Activated CD4-positive, alpha-beta memory T cell treated with anti-CD3 and anti-CD28 coated beads for 36 hours (primary cell): ENCODE measurements at places on chromosomes 4 and X.

DNA sequence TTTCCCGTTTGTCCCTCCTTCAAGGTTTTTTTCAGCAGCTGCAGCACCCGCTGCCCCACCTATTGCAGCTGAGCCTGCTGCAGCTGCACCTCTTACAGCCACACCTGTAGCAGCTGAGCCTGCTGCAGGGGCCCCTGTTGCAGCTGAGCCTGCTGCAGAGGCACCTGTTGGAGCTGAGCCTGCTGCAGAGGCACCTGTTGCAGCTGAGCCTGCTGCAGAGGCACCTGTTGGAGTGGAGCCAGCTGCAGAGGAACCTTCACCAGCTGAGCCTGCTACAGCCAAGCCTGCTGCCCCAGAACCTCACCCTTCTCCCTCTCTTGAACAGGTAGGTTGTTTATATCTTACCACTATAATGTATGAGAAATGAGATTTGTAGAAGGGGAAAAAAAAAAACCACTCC, 4.5 kb downstream of the PRR27 start:
- no peak for DNase-seq

- no peak for DNase-seq
These were observed 1.2 kb downstream of the CYBB start for GRCh38 chrX:37781081-37781480.

DNA sequence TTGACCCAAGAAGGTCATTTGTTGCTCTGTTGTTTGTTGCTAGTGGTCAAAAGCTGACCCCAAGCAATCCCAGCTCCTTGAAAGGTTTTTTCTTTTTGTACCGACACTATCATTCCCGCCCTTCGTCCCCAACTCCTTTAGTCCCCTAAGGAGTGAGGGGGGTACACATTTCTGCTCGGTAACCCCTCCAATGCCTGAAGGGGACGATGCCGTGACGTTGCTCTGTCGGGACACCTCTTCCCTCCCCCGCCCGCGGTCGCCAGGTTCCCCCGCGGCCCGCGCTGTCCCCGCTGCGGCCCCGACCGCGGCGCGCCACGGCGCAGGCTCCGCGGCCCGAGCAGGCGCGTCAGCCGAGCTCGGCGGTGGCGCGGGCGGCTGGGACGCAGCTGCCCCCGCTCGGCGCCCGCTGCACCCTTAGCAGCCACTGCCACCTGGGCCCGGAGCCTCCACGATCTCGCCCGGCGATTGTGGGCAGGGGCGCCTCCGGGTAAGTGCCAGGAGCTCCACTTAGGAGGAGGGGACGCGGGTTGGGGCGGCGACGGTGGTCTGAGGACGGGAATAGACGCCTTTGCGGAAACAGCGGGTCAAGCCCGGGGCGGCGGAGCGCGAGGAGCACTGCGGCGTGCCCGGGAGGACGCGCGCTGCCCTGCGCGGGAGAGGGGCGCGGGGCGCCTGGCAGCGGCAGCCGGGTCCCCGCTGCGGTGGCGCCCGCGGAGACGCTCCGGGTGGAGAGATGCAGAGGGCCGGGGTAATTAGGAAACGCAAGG, at the start of gene GLRB:
Gene GLRB, plus strand, starts transcription at position 340 of the 767 bp plus-strand sequence. CDS start 1,875 bp downstream, outside the sequence.
- no peak for DNase-seq

- no peak for DNase-seq
These were observed 1.9 kb upstream of the TAF1 start for GRCh38 chrX:71364221-71364620.

DNA sequence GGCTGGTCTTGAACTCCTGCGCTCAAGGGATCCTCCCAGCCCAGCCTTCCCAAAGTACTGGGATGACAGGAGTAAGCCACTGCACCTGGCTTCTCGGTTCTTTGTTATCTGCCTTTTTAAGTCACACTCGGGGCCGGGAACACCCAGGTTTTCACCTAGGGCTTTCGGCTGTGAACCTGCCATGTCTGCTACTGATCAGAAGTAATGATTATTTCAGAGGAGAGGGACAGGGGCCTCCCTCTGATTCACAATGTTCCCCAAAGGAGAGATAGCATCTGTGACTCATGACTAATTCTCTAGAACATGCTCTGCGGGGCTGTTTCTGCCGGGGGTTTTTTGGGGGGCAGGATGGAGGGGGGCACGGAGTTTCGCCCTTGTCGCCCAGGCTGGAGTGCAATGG, 26.9 kb downstream of the CRLF2 start:
- no peak for DNase-seq

- no peak for DNase-seq
These were observed 5.5 kb downstream of the ATP10D start for GRCh38 chr4:47490550-47490949.

DNA sequence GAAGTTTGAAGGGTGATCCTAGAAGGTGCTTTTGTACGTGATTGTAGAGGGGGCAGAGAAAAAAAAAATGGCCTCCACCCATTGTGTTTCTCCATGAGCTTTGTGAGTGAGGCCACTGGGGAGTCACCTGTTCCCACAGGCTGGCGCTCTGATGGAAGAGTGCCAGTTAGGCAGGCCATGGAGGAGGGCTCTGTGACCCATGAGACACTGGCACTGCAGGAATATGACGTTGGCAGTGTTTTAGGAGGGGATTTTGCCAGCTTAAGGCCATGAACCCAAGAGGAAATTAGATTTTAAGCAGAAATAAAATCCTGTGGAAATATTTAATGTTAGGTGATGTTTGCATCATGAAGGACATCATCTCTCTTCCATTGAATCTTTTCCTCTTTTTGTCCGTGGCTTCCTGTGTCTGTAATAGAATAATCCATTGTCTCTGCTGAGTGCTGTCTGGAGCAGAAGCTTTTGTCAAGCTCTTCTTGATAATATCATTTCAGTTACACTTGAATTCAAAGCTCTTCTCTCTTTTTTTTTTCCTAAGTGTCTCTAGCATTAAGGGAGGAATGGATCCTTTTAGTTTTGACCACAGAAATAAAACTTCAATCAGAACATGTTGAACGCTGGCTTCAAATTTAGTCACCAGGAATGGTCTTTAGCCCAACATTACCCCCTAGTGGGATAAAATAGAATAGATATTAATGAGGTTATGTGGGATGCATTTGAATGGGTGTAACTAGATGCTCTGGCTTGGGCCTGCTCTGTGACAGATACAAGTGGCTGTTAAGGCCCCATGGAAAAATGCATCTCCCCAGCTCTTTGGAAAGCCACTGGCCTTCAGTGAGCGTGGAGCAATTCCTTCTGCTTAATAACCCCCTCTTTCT, 41.0 kb upstream of the UCP1 start:
- DNase-seq: no peak

- no peak for DNase-seq
These were observed 8.8 kb downstream of the SPRY1 start for GRCh38 chr4:123405267-123405865.

GRCh38 chr4:113637823-113638561, 123.5 kb downstream of the CAMK2D start:
- DNase-seq: no peak

- no peak for DNase-seq
These were observed 68.1 kb downstream of the DIAPH2 start for GRCh38 chrX:96752781-96753180.

- DNase-seq: no peak
These were observed 431.0 kb downstream of the SMARCA1 start for GRCh38 chrX:129092242-129092641.

GRCh38 chr4:55673424-55673823, 37.3 kb upstream of the NMU start:
- no peak for DNase-seq

DNA sequence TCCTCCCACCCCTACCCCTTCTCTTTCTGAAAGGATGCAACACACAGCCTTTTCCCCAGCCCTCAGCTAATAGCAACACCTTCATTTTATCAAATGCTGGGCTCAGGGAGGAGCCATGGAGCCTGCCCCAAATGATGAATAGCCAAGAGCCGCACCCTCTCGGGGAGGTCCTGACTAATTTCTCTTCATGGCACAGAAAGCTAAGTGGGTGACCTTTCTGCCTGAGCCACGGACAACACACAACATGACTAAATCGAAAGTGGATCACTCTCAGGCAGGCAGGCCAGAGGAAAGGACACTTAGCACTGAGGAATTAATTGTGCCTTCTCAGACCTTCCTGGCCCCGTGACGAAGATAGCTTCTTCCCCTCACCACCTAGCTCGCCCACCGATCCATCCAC, 165.1 kb upstream of the RAI2 start:
- DNase-seq: no peak

DNA sequence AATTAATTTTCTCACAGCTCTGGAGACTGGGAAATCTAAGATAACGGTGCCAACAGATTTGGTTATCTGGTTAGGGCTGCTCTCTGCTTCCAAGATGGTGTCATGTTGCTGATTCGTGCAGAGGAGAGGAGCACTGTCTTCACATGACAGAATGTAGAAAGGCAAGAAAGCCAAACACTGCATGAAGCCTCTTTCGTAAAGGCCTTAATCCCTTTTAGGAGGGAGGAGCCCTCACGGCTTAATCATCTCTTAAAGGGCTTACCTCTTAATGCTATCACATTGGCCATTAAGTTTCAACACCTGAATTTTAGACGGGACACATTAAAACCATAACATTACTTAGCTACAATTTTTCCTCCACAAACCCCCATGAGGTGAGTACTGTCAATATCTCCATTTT, 174.1 kb downstream of the COX18 start:
- no peak for DNase-seq

DNA sequence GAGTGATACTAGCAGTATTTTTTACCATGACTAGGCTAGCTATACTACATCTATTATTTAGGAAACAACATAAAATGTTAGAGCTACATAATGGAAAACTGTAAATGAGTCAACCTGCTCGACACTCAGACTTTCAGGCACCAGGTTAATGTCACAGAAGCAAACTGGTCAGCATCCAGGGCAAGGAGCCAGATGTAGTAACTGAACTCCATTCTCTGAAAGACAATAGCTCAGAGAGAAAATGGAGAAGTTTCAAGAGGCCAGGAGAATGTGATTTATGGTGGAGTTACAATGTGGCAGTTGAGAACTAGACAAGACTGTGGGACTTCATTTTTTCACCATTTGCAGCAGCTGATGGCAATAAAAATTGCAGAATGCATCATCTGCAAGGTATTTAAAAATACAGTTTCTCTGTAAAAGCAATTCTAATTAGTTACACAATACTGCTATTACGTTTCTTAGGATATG, 342.7 kb upstream of the PABPC4L start:
- DNase-seq: no peak

DNA sequence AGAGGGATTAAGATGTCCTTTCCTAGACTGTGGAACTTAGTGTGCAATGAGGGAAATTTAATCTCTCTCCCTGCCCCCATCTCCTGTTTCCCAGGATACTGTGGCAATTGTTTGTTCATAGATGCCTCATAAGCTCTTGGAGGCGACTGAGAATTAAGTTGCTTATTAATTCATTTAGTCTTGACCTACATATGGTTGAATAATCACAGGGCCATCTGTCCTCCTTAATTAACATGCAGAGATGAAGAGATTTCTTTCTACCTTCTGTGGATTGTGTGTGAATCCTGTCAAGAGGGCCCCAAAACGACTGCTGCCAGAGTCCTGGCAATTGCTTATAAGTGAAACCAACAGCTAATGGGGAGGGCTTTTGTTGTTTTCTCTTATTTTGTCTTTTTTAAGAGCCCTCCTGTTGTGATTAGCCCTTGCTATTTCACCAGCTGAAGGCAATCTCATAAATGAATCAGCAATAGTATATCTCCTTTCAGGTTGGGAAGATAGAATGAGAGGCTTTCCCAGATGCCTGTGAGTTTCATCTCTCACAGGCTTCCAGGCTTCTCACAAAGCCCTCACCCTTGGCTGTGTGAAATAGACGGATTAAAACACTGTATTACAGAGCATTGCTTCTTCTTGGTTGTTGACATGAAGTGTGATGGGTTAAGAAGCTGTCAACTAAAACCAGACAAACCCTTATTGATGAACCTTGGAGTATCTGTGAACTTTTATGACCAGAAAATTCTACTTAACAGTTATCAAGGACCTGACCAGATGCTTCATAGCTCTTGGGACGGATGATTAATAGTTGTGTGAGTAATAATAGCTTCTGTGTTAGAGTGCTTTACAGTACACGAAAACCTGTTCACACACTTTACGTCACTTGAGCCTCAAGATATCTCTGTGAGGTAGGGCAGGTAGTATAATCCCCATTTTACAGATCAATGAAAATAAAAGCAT, 58.5 kb downstream of the PGRMC2 start:
- DNase-seq: no peak

DNA sequence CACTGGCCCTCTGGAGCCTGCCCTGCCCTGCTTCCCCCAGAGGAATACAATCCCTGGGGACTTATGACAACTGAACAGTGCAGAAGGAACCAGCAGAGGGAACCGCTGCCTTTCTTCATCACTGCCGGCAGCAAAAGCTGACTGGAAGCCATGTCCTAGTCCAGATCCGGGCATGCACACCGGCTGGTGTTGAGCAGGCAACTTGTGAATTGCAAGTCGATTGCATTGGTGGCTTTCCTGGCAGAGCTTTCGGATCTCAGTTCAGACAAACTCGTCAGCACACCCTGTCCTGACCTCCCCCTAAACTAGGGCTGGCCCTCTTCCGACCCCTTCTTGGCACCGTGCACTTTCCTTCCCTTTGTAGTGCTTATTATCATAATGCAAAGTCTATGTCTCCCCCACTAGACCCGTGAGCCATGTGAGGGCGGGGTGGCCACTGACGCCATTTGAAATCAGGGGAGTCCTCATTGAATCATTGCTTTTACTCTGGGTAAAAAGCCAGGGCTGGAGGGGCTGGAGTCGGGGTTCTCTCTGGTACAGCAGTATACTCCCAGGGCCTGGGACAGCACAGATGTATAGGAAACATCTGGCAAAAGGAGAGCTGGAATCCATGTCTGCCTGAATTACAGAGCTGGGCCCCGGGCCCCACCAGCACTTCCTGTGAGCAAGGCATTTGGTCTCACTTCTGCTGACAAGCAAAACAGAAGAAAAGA, 1.8 kb downstream of the ARHGAP4 start:
- peak; percentile 60 for DNase-seq

DNA sequence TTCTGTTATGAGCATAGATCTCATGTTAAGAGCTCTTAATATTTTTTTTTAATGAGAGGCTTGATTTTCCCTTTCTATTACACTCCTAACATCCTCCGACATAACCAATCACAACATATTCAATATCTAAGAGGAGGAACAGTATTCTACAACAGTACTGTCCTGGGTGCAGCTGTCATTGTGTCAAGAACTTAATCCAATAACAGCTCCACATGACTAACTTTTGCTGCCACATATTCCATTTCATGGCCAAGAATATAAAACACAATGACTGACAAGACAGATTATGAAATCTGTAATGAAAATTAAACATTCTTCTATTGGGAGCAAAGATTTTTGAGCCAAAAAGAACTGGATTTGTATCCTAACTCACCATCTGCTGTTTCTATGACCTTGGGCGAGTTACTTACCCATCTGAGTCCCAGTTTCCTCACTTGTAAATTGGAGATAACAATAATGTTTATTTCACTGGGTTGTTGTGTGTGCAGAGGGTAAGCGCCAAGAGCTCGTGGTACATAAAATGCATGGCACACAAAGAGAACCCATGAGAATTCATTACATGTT, 405.6 kb downstream of the SPRY1 start:
- no peak for DNase-seq
